ENCODE measurements at places on chromosomes 5 and 9.

DNA sequence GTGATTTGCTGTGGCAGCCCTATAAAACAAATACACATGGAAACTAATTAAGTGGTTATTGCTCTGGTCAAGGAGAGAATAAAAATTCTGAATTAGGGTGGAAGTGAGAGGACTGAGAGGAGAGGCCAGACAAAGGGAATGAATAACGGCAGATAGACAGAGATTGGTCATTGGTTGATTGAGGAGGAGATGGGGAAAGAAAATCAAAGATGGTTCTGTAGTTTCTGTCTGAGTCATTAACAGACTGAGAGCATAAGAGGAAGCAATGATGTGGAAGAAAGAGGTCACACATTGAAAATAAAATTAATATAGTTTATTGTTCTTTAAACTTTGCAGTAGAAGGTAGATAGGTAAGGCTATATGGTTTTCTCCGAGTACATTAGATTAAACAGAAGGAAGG is 469.8 kb downstream of the ACTL7B start:
- no peak for DNase-seq

DNA sequence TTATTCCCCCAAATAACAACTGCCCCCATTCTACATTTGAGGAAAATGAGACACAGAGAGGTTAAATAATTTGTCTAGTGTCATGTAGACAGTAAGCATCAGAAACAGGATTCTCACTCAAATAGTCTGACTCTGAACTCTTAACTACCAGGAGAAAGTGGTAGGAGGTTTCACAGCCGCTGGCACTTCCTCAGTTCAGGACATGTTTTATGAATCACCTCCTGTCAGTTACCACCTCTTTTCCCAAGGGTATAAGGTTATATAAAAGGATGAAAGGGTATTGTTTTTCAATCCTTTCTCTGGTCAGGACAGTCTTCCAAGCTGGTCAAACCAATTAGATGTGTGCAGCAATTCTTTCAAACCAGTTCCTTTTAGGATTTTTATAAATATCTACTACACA is 52.1 kb downstream of the TSSK1B start:
- DNase-seq = no peak

GRCh38 chr5:58497386-58497785 is 6.2 kb downstream of the GAPT start:
- DNase-seq = no peak

- DNase-seq = no peak
Observed at GRCh38 chr5:111738118-111738517, 18.9 kb downstream of the NREP start.

DNA sequence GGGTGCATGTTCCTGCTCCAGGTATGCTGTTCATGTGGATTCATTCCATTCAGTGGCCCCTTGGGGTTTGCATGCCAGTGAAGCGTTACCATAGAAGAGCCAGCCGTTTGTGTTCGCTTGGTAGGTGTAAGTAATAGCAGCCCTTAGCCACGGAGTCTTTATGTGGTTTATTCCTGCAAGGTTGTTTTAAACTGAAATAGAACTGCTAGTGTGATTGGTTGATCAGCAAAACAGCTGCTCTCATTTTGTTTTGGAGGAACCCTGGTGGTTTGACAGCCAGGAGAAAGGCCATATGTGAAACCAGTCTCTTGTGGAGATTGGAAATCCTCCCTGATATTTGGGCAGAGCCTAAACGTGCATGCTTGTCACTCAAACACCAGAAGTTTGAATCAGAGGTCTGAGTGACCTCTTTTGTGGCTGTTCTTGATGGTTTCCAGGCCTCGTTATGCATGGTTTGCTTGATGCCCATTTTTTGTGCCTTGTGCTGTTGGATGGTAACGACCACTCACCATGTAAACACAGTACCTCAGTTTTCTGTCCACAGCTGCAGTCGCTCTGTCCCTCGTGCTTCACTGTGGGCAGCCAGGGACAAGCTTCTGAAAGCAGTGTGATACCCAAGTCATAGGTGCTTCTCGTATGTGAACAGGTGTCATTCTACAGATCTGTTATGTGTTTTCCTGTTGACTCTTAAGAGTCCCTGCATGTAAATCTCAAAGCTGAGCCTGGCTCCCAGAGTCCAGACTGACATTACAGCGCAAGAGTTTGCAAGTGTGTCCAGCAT is 58.3 kb upstream of the NXNL2 start:
- DNase-seq = no peak

- no peak for DNase-seq
Observed at GRCh38 chr5:32449262-32449661, 4.7 kb upstream of the ZFR start.

DNA sequence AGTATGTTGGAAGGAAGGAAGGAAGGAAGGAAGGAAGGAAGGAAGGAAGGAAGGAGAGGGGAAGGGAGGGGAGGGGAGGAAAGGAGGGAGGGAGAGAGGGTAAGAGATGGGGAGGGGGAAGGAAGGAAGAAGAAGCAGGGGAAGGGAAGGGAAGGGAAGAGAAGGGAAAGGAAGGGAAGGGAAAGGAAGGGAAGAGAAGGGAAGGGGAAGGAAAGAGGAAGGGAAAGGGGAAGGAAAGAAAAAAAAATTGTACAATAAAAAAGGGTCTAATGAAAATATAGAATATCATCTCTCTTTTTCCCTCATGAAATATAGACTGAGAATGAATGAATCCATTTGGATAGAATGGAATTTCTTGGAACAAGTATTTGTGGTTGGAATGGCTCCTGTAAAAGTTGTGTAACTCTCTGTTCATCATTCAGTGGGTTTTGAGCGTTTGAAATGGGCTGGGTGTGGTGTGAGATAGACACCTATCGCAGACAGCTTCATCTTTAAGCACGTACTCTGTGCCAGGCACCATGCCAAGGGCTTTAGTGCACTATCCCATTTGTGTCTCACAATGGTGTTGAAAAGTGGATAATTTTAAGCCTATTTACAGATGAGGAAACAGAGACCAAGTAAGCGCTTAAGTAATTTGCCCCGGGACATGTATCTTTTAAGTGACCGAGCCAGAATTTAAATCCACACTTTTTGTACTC is 11.6 kb upstream of the PAPPA start:
- DNase-seq = no peak

GRCh38 chr5:142915813-142916424 is 145.7 kb downstream of the ARHGAP26 start:
- no peak for DNase-seq

GRCh38 chr9:20394969-20395368 is 227.3 kb downstream of the MLLT3 start:
- DNase-seq = no peak

- no peak for DNase-seq
Observed at GRCh38 chr5:96292582-96293247, 140.3 kb downstream of the PCSK1 start.

DNA sequence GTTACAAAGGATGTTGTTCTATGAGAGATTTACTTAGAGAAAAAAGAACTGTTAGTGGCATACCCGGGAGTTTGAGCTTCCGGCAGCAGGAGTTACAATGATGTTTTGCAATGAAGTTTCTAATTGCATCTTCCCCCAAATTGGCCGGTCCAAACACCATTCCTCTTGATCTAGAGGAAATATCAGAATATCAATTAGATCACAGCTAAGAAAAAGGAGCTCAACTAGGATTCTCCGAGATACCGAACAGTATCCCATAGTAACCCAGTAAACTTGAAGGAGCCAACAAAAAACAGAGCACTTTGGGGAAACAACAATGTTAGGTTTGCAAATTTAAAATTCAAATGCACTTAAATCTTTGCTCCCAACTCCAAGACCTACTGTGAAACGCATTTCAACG is 159.5 kb downstream of the TRPM6 start:
- no peak for DNase-seq

DNA sequence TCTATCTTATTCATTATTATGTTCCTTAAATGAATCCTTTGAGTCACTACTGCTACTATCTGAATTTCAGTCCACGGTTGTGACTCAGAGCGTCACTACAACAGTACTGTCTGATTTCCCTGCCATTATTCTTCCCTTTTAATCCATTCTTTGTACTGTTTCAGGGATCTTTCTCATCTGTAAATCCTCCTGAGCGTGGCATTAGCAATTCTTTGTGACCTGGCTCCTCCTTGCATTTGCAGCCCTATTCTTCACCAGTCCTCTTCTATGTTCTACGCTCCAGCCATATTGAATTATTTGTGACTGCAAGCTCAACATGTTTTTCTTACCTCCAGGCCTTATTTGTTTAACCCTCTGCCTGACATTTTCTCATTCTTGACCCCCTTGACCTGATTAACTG is 5.9 kb downstream of the PRPF4 start:
- no peak for DNase-seq

Measured in amygdala (tissue), 56 donors.